ENCODE measurements at places on chromosomes 3 and 15.
A peak's percentile ranks its signal among the peaks of the same experiment; 100 is the strongest.

GRCh38 chr15:95758851-95759250 is 571.6 kb upstream of the NR2F2 start:
- DNase-seq = no peak

DNA sequence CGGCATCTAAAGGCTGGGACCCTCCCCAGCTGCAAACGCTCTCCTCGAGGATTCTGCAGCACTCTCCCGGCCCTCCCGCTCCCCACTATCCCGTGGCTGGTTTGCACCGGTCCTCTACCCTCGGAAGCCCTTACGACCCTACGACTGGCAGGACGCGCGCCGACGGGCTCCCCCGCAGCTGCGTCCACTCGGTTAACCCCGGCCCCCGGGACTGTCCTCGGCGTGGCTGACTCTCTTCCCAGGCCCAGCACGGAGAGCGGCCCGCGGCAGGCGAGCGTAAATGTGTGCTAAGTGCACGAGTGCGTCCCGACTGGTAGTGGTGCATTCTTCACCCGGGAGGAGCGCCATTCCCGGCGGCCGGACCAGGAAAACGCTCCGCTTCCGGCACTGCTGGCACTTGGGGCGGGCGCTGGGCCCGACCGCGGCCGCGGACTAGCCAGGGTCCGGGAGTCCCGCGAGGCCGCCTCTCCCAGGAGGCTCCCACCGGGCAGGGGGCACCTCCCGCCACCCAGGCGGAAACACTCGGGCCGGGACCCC is 508 bp downstream of the GORASP1 start:
- no peak for DNase-seq

GRCh38 chr3:167731393-167731792 is 3.3 kb downstream of the PDCD10 start:
- no peak for DNase-seq

DNA sequence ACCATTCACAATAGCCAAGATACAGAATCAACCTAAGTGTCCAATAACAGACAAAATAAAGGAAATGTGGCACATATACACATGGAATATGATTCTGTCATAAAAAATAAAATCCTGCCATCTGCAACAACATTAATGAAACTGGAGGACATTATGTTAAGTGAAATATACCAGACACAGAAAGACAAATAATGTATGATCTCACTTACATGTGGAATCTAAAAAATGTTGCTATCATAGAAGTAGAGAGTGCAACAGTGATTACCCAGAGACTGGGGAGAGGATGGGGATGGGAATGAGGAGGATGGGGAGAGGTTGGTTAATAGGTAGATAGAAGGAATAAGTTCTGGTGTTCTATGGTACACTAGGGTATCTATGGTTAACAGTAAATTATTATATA is 28.7 kb downstream of the MRPL3 start:
- DNase-seq = no peak

GRCh38 chr3:171353423-171353822 is 106.8 kb downstream of the TNIK start:
- no peak for DNase-seq

- DNase-seq = peak; percentile 43
Measured at GRCh38 chr3:71064291-71064955, 519.1 kb downstream of the FOXP1 start.

GRCh38 chr15:65903296-65904073 is 34.2 kb downstream of the RAB11A start:
- DNase-seq = no peak

DNA sequence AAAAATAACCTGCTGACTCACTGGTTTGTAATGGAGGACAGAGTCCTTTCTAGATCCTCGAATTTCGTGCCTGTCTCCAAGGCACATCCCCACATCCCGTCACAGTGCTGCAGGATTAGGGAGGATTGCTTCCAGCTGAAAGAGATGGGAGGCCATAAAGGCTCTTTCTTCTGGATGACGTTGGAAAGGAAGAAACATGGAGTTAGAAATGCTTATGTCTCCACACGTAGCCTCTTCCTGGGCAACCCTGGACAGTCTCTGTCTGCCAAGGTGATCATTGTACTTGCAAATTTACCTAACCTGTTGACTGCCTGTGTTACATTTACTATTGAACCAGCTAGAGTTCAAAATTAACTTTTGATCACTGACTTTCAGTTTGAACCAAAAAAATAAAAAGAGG is 27.6 kb upstream of the VILL start:
- no peak for DNase-seq

- DNase-seq = no peak
Measured at GRCh38 chr15:27695726-27696125, 403.4 kb downstream of the OCA2 start.

Measured in hematopoietic multipotent progenitor cell treated with erythropoietin and hydrocortisone succinate and interleukin-3 and kit ligand, for 17 days (in vitro differentiated cells).